ENCODE measurements at places on chromosomes 4 and X.

DNA sequence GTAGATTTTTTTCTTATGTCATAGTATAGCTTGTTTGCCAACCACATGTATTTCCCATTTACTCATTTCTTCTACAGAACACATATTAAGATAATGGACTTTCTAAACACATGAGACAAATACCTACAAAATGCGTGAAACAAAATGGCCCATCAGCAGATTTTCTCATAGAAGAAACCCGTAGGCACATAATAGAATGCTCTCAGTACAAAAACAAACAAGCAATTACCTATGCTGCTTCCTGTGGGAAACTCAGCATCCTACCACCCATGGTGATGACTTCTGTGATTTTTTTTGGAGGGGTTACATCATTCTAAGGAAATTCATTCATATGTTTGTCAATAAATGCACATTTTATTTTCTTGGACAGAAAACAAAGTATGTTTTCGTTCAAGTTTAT lies 343.6 kb downstream of the SPRY1 start:
- DNase-seq = no peak

DNA sequence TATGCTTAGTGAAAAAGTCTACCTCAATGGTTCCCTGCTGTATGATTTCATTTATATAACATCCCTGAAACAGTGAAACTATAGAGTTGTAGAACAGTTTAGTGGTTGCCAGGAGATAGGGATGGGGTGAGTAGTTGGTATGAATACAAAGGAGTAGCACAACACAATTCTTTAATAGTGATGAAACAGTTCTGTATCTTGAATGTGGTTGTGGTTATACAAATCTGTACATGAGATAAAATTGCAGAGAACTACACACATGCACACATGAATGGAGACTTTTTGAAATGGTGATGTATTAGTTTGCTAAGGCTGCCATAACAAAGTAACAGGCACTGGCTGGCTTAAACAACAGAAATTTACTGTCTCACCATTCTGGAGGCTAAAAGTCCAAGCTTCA lies 677.1 kb downstream of the ADGRL3 start:
- DNase-seq = no peak

DNA sequence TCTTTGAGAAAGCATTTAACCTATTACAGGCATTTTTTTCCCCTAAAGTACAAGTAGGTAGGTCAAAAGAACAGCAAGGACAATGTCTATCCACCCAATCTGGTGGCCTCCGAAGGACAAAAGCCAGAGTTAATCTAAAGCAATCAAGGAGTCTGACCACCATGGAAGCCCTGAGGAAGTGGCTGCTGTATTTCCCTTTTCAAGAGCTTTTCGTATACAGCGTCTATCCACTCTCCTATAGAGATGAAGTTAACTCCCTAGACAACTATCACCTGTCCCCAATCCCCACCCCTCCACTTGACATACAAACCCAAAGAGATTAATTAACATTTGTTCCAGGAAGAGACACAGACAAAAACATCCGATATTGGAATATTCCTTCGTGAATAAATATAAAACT lies 85.5 kb downstream of the SNCA start:
- no peak for DNase-seq

DNA sequence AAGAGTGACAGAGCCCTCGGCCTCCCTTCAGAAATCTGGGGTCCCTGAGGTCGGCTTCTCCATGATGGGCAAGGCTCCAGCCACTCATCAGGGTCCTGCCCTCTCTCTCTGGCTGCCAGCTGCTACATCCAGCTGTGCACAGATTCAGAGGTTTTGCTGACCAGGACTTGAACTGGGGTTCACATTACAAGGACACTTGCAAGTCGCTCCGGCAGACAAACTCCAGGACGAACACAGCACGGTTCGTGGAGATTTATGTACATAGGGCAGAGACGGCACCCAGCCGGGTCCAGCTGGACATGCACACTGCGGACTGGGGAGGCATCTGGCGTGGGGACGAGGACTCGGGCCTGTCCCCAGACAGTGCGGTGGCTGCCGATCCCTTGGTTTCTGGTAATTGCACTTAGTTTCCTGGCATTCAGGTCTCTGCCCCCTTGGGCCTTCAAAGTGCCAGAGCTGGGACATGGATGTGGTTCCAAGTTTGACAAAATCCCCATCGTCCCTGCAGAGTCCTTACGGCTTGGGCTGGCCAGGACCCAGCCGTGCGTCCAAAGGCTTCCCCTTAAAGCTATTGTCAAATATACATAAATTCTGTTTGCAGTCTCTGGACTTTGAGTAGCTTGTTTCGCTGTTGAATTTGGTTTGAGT lies 6.2 kb upstream of the C4orf50 start:
- DNase-seq = no peak

DNA sequence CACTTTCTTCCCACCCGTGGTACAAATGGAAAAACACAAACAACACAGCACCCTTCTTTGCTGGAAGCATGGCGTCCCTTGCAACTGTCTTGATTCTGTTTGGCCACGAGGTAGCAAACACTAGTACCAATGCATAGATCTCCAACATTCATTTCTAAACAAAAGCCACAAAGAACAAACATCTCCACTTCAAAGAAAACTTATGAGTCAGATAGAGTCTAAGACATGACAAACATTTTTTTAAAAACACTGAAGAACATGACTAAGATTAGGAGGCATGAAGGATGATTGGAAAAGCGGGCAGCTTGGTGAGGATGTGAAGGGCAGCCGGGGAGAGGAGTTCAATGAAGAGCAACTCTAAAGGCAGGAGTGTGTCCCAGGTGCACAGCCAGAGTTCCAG lies 197.6 kb upstream of the FAM9B start:
- DNase-seq = no peak

- DNase-seq = no peak
Measured at GRCh38 chr4:114043116-114043515, 63.7 kb upstream of the ARSJ start.

DNA sequence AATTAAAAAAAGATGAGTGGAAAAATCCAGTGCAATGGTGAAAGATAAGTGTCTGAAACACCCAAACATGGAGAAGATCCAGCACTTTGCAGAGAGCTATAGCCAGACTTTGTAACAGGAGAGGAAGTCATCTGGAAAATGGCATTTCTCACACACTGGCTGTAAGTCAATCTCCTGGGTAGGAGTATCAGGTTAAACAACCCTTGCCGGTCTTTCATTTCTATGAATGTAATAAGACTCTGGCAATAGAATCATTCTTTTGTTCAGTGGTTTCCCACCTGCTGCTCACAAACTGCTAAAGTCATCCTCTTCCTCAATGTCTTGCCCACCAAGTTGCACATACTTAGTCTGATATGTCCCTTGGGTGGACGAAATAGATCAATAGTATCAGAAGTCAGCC lies 94.0 kb upstream of the ATP8A1 start:
- DNase-seq = no peak

- no peak for DNase-seq
Measured at GRCh38 chr4:127362686-127363085, 270.1 kb upstream of the INTU start.

DNA sequence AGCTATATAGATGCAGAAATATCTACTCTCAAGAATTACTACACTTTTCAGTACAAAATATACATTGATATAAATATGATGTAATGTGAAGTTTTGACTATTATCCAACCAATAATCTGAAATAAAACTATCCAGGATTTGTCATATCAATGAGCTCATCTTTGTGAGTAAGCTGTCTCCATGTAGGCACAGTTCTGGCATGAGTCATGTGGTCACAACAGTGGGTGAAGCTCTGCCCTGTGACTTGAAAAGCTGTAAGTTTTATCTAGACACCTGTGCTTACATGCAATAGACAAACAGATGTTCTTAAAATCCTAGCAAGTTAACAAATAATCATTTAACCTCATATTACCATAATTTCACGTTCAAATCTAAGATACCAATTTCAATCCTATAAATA lies 192.7 kb downstream of the GABRG1 start:
- DNase-seq = no peak

- DNase-seq = peak; percentile 51
Measured at GRCh38 chr4:174592985-174593335, 70.7 kb upstream of the HPGD start.

GRCh38 chr4:33998291-33998690 lies 2246.0 kb downstream of the ARAP2 start:
- DNase-seq = no peak

DNA sequence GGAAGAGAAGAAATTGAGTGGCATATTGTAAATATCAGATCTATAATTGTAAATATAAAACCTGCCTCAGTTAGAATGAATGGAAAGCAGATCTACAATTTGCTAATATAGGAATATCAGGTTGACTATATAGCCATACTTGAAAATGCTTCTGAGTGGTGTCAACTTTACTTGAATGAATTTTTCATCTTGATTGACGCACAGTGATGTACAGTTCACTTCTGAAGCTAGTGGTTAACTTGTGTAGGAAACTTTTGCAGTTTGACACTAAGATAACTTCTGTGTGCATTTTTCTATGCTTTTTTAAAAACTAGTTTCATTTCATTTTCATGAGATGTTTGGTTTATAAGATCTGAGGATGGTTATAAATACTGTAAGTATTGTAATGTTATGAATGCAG lies 132.6 kb downstream of the TET2 start:
- no peak for DNase-seq

DNA sequence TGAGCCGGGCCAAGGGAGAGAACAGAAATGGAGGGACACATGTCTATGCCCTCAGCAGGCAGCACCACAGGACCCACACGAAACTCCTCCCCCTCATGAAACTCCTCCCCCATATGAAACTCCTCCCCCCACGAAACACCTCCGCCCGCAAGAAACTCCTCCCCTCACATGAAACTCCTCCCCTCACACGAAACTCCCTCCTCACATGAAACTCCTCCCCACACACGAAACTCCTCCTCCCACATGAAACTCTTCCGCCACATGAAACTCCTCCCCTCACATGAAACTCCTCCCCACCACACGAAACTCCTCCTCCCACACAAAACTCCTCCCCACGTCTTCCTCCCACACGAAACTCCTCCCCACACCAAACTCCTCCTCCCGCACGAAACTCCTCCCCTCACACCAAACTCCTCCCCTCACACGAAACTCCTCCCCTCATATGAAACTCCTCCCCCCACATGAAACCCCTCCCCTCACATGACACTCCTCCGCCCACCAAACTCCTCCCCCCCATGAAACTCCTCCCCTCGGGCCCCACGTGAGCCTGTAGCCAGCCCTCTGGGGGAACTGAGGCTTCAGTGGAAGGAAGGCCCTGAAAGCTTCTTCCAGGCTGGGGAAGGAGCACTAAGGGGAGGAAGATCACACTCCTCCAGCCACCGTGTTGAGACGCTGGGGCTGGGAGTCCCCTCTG lies 15.2 kb downstream of the ADRA2C start:
- DNase-seq = no peak

GRCh38 chr4:147940171-147940570 lies 208.3 kb downstream of the ARHGAP10 start:
- DNase-seq = no peak

DNA sequence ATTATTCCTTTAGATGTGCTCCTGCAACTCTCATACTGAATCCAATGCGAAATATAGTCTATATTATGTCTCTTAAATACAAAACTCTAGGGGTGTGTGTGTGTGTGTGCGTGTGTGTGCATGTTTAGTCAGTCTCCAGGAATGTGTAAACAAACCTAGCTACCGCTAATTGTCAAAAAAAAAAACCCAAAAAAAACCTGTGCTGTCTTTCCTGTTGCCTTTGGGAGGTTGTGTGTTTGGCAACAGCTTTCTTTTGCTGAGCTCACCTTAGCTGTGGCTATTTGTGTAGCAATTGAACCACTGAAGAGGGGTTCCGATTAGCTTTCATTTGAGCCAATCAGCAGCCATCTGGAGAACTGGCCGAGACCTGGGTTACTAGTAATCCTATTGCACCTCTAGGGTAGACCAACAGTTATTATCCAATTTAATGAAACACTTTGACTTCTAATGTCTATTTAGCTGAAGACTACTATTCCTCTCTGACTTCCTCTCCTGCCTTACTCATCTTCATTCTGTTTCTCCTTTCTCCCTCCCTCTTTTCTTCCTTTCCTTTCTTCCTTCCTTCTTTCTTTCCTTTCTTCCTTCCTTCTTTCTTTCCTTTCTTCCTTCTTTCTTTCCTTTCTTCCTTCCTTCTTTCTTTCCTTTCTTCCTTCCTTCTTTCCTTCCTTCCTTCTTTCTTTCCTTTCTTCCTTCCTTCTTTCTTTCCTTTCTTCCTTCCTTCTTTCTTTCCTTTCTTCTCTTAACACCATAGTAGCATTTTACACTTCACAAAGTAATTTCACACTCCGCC lies 471.1 kb downstream of the GBA3 start:
- DNase-seq = no peak

- DNase-seq = no peak
Measured at GRCh38 chr4:18056030-18056429, 34.5 kb upstream of the LCORL start.

- DNase-seq = no peak
Measured at GRCh38 chr4:172411149-172411548, 597.9 kb downstream of the GALNTL6 start.

Data from BJ (cell line).